ENCODE measurements at places on chromosomes 5 and 9.

DNA sequence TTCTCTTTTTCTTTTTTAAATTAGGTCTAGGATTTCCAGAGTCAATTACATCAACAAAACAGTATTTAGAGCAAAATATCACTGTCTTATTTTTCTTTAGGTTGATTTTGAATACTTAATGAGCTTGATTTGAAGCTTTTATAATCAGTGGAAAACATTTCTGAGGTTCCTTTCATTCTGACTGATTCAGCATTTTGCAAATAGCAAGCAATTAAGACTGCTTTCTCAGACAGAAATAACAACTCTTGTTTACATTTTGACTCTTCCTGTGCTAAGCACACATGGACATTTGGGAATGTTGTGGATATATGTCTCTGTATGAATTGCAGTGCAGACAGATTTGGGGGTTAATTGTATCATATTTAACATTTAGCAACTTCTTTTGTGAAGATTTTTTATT, 22.2 kb upstream of the MCCC2 start:
- no peak for DNase-seq

DNA sequence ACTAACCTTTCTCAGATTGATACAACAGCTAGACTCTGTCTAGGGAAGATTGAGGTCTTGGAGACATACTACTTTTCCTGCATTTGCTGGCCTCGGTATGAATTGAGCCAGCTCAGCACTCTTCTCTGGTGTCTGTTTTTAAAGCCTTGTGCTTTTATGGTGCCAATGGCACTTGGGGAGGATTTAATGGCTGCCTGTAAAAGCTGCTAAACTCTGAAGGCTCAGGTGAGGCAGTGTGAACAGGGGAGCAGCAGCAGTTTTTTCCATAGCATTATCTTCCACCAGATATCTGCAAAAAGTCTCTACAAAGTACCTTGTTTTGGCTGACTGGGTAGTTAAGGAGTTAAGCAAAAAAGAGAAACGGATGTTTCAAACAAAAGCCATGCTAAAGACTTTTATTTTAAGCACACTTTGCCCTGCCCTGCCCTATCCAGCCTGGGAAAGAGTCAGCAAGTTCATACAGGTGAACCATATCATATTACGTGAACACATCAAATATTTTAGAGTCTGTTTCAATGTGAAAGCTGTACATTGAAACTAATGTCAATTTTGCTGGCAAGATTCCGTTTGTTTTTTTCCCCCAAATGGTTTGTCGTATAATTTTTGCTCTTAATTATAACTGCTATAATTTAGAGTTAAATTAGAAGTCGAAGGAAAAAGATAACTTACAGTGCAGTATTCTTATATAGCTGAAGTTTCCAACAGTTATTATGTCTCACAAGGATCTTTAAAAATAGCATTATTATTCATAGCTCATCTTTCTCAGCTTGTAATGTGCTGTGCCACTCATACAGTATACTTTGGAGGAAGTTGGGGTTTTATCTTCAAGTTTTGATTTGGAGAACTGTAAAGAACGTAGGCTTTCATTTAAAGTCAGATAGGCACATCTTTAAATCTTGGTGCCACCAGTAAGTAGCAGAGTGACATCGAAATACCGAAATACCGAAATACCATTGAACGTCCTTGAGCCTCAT, 424.1 kb upstream of the CD180 start:
- no peak for DNase-seq

DNA sequence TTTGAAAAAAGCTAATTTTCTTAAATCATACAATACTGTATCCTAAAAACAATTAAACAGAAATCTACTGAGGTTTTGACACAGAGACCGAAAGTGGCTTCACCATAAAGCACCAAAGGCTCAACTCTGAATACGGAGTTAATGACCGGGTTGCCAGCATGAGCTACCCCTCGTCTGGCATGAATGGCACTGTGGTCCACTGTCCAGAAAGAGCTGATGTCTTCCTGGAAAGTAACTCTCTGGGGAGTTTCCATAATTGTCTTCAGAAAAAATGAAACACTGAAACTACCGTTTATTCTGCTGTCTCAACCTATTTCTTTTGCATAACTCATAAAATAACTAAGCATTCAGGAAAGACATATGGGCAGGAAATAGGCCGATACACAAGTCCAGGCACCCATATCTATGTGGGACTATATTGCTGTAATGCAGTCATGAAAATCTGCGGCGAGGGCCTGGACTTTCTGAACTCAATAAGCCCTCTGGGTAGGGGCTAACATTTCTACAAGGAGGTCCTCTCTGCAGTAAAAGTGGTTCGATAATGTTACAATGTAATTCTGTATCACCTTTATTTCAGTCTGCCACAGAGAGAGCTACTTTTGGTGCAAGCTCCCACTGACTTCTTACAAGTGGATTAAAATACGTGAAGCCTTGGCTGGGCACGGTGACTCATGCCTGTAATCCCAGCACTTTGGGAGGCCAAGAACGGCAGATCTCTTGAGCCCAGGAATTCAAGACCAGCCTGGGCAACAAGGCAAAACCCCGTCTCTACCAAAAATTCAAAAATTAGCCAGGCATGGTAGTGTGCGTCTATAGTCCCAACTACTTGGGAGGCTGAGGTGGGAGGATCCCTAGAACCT, 52.4 kb downstream of the ANKH start:
- DNase-seq: no peak

DNA sequence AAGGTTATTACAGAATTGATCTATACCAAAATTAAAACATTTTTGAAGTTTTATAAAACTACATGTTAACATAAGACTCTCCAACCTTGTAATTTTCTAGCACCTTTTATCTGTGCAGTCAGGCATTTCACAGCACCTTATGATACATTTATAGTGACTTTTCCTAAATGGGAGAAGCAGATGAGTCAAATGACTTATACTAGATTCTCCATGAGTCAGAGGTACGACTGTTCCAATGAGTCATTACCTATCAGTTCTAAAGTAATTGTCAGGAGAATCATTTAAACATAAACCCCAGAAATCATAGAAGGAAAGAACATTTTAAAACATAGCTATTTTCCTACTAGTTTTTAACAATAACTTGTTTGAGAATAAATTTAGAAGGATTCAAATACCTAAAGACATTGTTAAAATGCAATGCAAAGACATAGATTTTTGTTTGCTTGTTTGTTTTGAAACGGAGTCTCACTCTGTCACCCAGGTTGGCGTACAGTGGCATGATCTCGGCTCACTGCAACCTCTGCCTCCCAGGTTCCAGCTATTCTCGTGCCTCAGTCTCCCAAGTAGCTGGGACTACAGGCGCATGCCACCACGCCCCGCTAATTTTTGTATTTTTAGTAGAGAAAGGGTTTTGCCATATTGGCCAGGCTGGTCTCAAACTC, 34.7 kb upstream of the DMXL1 start:
- DNase-seq: peak; percentile 77

DNA sequence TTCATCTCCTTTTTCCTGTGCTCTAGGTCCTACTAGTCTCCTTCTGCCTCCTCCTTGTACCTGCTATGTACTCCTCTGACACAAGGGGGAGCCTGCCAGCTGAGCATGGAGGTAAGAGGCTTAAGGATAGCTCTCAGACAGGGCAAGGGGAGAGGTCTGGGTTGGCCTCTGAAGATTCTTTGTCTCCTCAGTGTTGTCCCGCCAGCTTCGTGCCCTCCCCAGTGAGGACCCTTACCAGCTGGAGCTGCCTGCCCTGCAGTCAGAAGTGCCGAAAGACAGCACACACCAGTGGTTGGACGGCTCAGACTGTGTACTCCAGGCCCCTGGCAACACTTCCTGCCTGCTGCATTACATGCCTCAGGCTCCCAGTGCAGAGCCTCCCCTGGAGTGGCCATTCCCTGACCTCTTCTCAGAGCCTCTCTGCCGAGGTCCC, 3.8 kb downstream of the CREB3 start:
- peak; percentile 72 for DNase-seq

- DNase-seq: no peak
These were observed 138.4 kb downstream of the GADD45G start for GRCh38 chr9:89743216-89743572.

- DNase-seq: peak; percentile 15
These were observed 99.8 kb downstream of the TENT4A start for GRCh38 chr5:6812800-6813731.

- DNase-seq: peak; percentile 46
These were observed 194.8 kb downstream of the SYK start for GRCh38 chr9:90996154-90997065.

DNA sequence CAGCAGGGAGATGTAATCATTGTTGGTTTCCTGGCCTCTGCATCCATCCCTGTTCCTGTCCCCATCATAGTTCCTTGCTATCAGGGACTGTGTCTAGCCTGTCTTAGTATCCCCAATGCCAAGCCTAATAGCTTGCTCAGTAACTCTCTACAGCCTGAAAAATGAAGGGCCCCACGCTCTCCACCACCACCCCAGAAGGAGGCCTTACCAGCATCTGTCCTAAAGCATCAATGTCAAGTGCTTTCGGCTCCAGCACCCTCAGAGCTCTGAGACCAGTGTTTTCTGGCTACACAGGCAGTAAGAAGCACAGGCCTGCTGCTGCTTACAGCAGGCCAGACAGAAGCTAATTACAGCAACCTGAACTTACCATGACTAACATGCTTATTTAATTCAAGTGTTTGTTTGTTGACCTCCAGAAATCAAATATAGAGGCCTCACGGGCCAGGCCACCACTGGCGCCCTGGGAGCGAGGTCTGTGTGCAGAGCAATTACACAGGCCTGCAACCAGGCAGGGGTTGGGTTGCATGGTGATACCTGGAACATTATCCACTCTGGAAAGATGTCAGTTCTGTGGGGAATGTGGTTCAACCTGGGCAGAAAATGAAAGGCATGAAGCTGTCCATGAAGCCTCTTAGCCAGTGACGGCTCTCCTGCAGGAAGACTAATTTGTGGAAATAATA, 124.3 kb downstream of the SLC1A3 start:
- no peak for DNase-seq

GRCh38 chr9:89362647-89363310, 44.5 kb downstream of the SECISBP2 start:
- no peak for DNase-seq

GRCh38 chr9:70873506-70873905, 247.9 kb downstream of the TRPM3 start:
- no peak for DNase-seq

- DNase-seq: peak; percentile 100
These were observed at the start of gene MAML1 for GRCh38 chr5:179732412-179732917. Gene MAML1, plus strand, starts transcription at chr5:179732822. Its CDS starts 291 bp downstream, at chr5:179733113.

- no peak for DNase-seq
These were observed 162.8 kb downstream of the PIK3R1 start for GRCh38 chr5:68378204-68378820.

DNA sequence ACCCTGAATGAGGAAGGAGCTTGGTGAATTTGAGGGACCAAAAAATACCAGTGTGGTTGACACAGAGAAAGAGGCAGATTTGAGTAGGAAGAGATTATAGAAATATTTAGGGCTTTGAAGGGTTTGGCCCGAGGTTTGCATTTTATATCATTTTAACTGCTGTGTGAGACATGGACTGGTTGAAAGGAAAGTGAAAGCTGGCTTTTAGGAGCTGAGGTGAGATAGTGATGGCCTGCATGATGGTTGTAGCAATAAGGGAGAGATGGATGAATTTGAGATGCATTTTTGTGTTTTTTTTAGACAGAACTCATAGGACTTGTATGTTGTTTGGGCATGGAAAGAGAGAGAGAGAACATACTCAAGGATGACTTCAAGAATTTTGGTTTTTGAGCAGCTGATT, 21.7 kb downstream of the FER start:
- DNase-seq: no peak

DNA sequence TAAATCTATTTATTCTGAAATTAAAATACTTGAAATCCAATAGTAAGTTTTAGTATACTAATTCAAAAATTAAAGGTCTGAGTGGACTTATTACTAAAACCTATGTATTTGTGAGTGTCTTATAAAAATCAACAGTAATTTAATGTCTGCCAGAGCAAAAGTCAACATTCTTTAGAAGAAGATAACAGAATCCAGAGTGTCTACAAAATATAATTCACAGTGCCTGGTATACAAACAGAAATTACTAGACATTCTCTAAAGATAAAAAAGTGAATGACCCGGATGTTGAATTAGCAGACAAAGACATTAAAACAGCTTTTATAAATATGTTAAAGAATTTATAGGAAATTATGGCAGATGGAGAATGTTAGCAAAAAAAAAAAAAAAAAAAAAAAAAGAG, 22.4 kb upstream of the IRX4 start:
- no peak for DNase-seq

- DNase-seq: no peak
These were observed 2.8 kb downstream of the CACNA1B start for GRCh38 chr9:137880160-137880975.

- DNase-seq: peak; percentile 92
These were observed 1.3 kb upstream of the DUSP1 start for GRCh38 chr5:172772112-172772906.

DNA sequence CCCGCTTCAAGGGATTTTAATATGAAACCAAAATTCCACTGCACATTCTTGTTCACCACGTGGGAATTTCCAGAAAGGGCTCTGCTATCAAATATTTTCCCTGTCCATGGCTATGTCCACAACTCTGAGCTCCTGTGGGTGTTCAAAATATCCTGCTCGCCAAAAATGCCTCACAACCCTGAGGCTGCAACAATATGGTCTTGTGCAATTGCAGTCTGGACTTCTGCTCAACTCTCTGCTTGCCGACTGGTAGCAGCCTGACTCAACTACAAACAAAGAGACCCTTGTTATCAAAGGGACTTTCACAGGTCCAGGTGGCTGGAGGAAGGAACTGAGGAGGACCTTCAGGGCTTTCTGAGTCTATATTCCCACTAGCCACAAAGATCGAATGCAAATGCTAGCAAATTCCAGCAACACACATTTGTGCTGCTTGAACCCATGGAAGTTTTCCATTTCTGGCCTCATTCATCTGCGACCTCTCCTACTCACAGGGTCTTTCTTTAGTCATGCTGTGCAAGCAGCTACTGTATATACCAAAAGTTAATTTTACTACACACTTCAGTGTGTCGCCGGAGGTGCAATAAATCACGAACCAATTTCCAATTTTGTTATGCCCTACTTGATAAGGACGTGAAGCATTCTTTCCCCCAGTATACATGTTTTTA, 169.2 kb upstream of the SLC30A5 start:
- peak; percentile 75 for DNase-seq

GRCh38 chr9:69122549-69123141, 51.4 kb upstream of the TJP2 start:
- peak; percentile 87 for DNase-seq

DNA sequence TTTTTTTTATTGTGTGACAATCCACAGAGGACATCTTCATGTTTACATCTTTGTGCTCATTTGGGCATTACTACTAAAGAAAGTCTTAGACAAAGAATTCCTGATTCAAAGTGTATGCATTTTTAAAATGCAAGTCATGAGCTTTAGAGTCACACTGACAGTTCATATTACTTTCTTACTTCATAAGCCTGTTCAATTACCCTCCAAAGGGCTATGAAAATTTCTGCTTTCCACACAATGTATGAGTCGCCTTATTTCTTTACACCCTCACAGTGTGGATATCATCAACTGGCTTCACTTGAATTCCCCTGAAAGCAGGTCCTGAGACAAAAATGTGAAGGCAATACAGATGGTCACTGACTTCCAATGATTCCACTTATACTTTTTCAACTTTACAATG, 280.4 kb upstream of the PTGER4 start:
- peak; percentile 53 for DNase-seq

- DNase-seq: no peak
These were observed 22.4 kb downstream of the SLC9A3 start for GRCh38 chr5:501831-502184.

GRCh38 chr9:7201196-7201595, 443.4 kb downstream of the KDM4C start:
- DNase-seq: no peak

Data from fibroblast of upper back skin (primary cell).